Bronchial epithelial cell (primary cell): ENCODE measurements at places on chromosomes 2 and 18. TPM values are rescaled to one million over a fixed set of nuclear protein-coding genes. Genes with fewer than 3 reads are reported as not detected.

RNF125 gene
- total RNA-seq = 0.90 and 1.3 TPM in 2 replicates

SLC9A4 gene
- under 0.01 and 0.13 TPM in 2 replicates for total RNA-seq

EFHD1 gene
- total RNA-seq = not detected in 2 replicates

CELF4 gene
- 0.13 TPM in 1 of 2 replicates, not detected in the other for total RNA-seq

CNDP1 gene
- not detected in 2 replicates for total RNA-seq

- no peak for DNase-seq
These were observed 52.4 kb downstream of the USP14 start for GRCh38 chr18:210733-211132.

DNA sequence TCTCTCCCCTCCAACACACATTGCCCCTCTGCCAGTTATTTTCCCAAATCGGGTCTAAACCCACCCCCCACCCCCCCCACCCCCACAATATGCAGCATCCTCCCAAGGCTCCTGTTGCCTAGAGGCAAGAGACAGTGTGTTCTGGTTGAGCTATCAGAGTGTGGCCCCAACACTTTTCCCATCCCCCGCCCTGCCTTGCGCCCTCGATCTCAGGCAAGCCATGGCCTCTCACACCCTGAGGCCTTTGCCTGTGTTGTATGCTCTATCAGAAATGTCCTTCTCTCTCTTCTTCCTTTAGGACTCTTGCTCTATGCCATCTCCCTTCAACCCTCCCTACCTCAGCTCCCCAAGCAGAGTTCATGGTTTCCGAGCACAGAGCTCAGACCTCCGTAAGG, 9.5 kb upstream of the GRHL1 start:
- no peak for DNase-seq

DNA sequence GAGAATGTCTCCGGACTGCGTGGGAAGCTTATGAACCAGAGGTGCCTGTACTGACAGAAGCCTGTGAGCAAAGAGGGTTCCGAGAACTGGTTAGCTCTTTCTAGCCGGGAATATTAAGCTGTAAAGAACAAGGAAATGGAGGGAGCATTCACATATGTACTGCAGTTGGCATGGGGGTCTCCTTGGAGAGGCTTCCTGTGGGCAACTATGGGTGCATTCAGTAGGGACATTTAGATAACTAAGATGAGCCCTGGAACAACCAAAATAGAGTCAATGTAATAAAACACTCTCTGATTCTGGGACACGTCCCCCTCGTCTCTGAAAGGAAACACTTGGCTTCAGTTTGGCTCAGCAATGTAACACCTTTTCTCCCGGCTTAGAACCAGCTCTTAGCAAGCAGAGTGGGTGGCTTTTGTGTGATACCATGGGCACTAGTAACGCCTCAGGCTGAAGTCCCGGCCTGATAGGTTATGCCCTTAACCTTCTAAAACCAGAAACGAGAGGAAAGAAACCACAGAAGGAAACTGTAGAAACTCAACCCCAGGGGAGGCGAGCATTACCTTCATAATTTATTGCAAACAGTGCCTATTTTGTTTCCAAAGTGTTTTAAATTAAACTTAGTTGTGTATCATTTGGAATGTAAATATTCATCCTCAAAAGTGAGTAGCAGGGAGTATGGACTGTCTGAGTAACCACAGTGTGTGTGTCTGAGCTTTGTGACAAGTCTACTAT, 48.8 kb upstream of the LPIN2 start:
- no peak for DNase-seq

GRCh38 chr2:232456296-232457120, 555 bp downstream of the ALPI start:
- DNase-seq = no peak

DNA sequence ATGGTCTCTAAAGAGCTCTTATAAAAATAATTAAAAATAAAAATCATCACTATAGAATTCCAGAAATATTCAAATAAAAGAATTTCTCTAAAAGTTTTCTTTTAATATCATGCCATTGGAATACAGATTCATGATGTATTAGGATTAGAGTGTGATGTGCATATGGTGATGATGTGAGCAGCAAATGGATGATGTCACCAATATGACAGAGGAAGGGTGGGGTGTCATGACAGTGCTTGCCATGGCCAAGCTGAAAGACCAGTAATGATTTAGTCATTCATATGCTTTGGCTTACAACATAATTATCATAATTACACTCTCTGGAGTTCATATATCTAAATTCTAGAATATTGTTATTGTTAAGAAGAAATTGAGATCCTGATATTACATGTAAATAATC, 27.4 kb upstream of the TTC32 start:
- DNase-seq = peak; percentile 22

DNA sequence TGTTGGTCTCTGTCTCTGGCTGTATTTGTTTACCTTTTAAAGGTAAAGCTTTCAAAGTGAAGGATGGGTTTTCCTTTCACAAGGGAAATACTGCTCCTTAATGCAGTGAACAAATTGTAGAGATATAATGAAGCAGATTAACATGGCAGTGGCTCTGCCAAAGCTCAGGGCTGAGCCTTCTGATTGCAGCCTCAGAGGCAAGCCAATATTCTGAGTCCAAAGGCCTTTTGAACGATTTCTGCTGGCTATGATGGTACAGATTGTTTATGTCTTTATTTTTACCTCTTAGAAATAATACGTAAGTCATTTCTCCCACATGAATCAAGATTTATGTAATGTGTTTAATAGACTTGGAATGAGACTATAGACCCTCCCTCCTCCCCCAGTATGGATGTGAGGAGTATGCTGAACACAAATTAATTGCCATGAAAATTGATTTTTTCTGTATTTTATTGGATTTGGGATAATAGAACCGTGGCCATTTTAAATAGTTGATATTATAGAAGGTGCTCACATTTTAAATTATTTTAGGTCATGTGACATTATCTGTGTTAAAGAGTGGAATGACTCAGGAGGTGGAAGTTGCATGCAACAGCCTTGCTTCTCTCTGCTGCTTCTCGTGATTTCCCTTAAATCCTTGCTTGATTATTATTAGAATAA, 772 bp downstream of the SCN2A start:
- no peak for DNase-seq

GRCh38 chr2:236571145-236571544, 1.5 kb downstream of the ACKR3 start:
- DNase-seq = no peak

GRCh38 chr2:199440118-199440517, 17.6 kb downstream of the SATB2 start:
- DNase-seq = no peak

DNA sequence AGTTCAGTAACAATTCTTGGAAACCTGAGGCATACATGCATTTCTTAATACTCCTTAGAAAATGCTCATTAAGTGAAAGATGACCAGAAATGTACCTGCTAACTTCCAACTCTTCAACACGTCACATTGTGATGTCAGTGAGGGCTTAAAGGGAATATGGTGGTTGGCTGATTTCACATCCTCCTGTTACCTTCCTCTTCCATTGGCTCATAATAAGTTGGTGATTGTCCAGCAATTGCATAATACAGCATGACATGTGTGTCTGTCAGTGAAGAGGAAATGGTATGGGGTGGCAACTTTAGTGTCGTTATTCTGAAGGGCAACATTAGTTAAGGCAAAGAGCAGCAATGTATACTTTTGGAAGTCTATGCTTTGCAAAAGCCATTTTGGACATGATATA, 26.0 kb downstream of the PLEK start:
- peak; percentile 31 for DNase-seq

DNA sequence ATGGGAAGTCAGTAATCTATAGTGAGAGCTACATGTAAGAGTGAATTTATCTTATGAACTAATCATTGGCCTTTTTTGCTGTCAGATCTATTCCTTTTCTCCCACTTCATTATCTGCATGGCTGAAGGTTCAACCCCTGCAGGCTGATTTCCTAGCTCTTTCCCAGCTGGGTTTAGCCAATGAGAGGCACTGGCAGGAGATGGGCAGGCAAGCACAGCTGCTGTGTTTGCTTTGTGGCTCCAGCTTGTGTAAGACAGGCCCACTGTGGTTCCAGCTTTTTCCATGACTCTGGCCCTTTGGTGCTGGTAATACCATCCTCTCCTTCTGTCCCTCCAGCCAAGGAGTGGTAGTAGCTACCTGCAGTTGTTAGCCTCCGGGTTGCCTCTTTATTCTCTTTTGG, 248.8 kb downstream of the PLCL1 start:
- DNase-seq = no peak

DNA sequence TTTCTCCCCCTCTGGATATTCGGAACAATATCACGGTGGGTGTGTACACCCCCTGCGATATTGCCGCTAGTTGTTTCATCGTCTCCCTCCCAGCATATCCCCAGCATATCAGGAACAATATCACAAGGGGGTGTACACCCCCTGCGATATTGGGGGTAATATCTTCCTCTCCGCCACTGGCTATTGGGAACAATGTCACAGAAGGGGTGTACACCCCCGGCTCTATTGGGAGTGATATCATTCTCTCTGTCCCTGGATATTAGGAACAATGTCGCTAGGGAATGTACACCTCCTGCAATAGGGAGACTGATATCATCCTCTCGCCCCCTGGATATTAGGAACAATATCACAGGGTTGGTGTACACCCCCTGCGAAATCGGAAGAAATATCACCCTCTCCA, 1932.0 kb downstream of the SUCLG1 start:
- no peak for DNase-seq

DNA sequence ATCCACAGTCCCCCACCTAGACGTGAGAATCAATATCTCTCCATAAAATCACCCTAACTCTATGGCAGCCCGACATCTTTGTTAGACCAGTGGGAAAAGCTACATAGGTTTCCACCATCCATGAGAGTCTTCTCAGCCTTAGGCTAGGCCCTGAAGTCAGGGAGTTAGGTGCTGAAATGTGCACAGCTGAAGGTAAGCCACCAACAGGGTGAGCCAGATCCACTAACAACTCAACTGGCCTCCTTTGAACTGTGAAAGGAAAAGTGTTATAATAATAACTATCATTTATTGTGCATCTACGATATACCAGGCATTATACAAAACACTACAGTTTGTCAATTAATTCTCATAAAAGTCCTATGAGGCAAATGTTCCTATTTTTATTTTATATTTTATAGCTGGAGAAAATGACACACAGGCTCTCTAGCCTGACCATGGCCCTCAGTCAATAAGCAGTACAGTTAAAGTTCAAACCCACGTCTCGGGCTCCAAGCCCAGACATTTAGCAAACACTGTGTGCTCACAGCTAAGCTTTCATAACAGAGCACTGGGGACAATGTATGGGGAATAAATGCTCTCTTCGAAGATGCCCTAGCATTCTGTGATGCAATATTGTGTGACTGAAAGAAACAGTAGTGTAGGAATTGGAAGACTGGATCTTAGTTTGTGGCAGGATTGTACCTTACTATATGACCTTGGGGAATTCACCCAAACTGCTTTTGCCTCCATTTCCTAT, 11.2 kb upstream of the CYP27C1 start:
- DNase-seq = no peak
